ENCODE measurements at places on chromosomes 7 and 10. TPM values are rescaled to one million over a fixed set of nuclear protein-coding genes. Genes with fewer than 3 reads are reported as not detected.

Gene COBL
- not detected for total RNA-seq

Gene MMP21
- not detected for total RNA-seq

Gene IFRD1
- 42.5 TPM for total RNA-seq

Gene GNG11
- not detected for total RNA-seq

Gene PODXL
- total RNA-seq = 1.5 TPM

Gene ZNF425
- total RNA-seq = 0.55 TPM

Gene SPDYE1
- total RNA-seq = not detected

Gene IDI2
- total RNA-seq = not detected

DNA sequence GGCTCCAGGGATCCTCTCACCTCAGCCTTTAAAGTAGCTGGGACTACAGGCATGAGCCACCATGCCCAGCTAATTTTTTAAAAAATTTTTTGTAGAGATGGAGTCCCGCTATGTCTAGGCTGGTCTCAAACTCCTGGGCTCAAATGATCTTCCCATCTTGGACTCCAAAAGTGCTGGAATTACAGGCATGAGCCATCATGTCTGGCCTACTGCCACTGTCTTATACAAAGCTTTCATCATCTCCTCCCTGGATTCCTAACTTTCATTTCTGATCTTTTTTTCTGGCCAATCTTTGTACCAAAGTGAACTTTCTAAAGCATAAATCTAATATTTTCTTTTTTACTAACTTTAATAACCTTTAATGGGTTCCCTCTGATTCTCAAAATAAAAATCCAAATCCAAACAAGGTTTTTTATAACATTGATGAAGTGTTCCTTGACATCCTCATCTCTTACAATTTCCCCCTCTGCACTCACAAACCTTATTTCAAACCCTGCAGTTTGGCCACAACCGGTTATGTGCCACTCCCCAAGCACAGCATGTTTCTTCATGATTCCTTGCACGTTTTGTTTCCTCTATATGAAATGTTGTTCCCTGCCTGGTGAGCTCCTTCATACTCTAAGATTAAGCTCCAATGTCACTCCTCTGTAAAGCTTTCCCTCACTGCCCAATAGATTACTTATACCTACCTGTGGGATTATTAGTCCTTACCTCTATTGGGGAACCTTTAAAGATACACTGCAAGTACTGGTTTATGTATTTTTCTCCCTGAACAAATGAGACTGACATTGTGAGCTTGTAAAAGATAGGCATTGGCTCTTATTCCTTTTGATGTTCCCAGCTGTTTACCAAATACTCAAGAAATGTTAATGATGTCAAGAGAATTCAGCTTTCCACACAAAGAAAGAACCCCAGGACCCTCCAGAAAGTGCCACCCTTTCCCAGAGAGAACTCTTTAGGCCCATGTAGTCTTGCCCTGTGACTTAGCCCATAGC, 101.7 kb downstream of the HOXA1 start:
- DNase-seq = no peak
- H3K27ac ChIP-seq = no peak overlapping the region
- H3K4me1 ChIP-seq = no peaks in the 10 kb centered on the region

DNA sequence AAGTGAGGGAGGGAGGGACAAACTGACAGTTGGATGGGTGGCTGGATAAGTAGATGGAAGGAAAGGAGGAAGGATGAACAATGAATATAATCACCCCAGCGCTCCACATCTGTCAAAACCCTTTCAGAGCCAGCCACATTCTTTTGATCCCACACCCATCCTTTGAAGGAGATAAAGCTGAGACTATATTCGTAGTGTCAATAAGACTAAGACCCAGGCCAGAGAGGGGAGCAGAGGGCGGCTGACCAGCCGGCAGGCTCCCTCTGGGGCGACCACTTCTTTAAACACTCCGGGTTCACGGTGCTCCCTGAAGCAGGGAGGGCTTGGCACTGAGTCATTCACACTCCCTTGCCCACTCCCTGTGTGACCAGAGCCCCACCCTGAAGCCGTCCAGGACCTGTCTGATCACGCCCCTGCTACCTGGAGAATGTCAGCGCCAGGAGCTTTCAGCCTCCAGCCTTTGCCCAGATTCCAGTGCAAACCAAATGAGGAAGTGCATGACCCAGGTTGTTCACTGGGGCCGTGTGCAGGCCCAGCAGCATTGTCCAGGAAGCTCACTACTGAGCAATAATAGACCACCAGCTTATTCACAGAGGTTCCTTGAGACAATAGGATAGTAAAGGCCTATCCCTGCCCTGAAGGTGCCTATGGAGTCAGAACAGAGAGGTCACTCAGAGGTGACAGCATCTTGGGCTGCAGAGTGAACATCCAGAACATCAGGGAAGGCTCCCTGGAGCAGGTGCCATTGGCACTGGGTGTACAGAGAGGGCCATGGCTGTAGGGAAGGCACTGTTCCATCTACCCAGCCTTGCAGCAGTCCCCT, 34.4 kb downstream of the UNC5B start:
- peaks cover 4% of the 10 kb centered on the region for H3K27me3 ChIP-seq
- no peak overlapping the region for H3K27ac ChIP-seq
- H3K4me1 ChIP-seq = no peaks in the 10 kb centered on the region
- DNase-seq = no peak
- H3K4me3 ChIP-seq = no peak overlapping the region

DNA sequence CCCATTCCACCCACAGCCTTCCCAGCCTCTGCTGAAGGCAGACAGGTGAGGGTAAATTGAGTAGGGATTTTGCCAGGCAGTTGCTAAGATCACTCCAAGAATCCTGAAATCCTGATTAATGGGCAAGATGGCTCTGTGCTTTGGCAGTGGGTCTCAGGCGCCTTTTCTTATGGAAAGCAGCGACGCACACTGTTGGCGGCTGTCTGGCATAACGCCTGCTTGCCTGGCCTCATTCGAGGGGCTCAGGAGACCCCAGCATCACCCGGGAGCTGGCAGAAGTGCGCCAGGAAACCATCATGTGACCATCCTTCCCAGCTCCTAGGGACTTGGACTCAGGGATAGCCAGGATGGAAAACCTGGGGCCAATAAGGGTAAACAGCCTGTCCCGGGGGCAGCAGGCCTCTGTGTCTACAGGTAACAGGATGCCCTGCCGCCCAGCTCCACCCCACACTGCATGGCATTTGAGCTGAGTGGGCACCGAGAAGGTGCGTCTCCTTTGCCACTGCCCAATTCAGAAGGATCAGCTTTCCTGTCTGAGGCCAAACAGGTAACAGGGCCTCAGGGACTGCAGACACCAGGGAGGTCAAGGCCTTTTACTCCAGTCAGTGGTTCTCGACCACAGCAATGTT, 98.6 kb downstream of the FAM53B start:
- H3K36me3 ChIP-seq = peaks cover 17% of the 10 kb centered on the region
- no peaks in the 10 kb centered on the region for H3K27me3 ChIP-seq

GRCh38 chr7:149704507-149704906, 68.9 kb downstream of the ZNF467 start:
- H3K36me3 ChIP-seq = peaks cover 2% of the 10 kb centered on the region
- peak; percentile 10 for DNase-seq
- H3K27me3 ChIP-seq = peaks cover 5% of the 10 kb centered on the region
- no peak overlapping the region for H3K27ac ChIP-seq
- peaks cover 6% of the 10 kb centered on the region for H3K4me1 ChIP-seq

DNA sequence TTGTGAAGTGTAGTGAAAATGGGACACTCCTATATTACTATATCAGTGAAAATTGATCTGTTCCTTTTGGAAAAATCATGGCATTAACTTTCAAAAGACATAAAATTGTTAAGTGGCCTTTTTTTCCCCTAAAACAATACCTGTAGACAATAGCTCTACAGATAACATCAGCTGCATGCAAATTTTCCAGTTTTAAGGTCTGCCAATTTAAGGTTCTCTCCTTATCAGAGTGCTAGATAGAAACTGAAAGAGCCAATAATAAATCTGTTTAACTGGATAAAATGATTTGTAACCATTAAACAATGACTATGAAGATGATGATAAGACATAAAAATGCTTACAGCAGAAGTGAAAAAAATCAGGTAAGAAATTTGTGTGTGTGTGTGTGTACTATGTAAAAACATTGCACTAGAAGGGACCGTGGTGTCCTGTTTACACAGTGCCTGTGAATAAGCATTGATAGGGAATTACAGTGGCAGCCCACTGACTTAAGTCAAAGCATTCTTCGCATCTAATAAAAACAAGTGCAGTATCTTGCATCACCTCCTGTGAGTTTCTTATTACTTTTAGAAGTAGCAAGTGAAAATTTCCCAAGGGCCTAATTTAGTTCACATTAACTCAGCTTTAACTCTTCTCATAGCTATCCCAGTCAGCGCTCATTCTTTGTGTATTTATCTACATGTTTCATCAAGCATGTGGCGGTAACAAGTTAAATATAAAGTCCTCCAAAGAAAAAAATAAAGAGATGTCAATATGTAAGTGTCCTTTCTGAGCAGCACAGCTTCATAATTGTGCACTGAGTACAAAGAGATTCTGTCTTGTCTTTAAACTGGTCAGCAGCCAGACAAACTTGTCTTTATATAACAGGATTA, 261.9 kb downstream of the ARL4A start:
- no peaks in the 10 kb centered on the region for H3K36me3 ChIP-seq
- no peak overlapping the region for H3K4me3 ChIP-seq
- H3K27ac ChIP-seq = no peak overlapping the region
- no peaks in the 10 kb centered on the region for H3K4me1 ChIP-seq
- no peaks in the 10 kb centered on the region for H3K27me3 ChIP-seq

DNA sequence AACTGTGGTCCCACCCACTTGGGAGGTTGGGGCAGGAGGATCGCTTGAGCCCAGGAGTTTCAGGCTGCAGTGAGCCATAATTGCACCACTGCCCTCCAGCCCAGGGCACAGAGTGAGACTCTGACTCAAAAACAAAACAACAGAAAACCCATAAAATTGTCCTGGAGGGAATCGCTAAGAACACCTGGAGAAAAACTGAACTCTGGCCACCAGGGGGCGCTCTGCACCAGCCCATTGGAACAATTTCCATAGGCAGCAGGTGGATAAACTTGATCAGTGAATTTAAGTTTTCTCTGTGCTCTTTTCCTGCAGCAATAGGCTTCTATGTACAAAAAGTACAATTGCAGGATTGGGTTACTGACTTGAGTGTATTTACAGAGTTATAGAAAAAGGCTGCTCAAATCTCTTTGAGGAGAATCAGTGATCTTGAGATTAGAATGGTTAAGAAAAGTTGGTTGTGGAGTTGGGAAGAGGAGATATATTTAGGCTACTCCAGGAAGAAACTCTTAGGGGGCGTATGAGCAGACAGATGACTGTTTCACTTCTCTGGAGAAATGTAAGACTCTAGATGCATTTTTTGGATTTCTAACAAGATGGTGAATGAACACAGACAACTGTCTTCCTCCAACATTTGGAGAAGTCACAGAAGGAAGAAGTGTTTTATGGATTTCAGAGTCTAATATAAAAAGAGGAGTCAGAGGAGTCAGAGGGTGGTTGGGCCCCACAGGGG, 274.9 kb upstream of the GALNT17 start:
- peak; percentile 68 for DNase-seq
- no peak overlapping the region for H3K27ac ChIP-seq
- H3K4me1 ChIP-seq = no peaks in the 10 kb centered on the region
- no peak overlapping the region for H3K4me3 ChIP-seq
- no peaks in the 10 kb centered on the region for H3K27me3 ChIP-seq

DNA sequence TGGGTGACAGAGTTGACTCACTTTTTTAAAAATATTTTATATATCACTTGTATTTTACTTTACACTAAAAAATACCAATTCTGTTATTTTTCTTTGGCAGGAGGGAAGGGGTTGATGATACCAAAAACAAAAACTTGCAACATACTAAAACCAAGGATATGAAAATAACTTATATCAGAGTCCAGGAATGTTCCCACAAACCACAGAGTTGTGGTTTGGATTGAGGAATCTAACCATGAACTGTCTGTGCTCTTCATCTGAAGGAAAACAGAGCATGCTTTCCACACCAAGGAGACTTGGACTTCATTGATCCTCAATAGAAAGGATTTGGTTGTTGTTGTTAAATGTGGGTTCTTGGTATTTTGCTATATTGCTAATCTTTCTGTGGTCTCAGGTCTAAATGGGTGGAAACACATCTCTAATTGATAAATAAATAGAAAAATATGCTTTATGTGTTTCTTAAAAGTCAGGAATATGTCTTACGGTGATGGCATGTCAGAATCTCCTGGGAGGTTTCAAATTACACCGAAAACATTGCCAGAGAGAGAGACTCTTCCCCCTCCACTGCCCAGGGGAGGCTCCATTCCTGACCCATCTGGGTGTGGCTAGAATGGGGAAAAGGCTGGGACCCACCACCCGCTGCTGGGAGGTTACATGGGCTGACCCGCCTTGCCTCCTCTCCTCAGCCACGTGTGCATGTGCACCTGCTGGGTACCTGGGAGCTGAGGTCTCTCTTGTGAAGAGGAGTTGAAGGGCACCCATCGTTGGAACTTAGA, 46.9 kb upstream of the STK17A start:
- no peaks in the 10 kb centered on the region for H3K36me3 ChIP-seq
- DNase-seq = no peak
- no peak overlapping the region for H3K4me3 ChIP-seq
- H3K27me3 ChIP-seq = peaks cover under 1% of the 10 kb centered on the region
- no peaks in the 10 kb centered on the region for H3K4me1 ChIP-seq
- H3K27ac ChIP-seq = no peak overlapping the region

DNA sequence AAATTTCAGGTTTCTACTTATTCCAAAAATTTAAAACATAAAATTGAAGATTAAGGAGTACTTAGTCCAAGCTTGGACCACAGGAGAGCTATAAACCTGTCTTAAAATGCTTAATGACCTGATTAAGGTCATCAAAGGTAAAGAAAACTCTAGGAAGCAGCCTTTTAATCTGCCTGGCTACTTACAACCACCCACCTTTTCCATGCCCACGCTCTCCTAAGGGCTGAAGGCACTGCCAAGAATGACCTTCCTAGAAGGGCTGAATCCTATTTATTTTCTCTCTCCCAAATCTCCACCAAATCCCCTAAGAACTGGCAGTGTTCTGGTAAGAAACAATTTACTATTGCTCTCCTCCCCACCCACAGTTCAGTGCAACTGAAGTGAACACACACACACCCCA, 6.8 kb downstream of the MPP7 start:
- DNase-seq = no peak
- H3K4me1 ChIP-seq = peaks cover 36% of the 10 kb centered on the region
- H3K36me3 ChIP-seq = no peaks in the 10 kb centered on the region
- H3K27me3 ChIP-seq = no peaks in the 10 kb centered on the region
- H3K4me3 ChIP-seq = no peak overlapping the region
- no peak overlapping the region for H3K27ac ChIP-seq

DNA sequence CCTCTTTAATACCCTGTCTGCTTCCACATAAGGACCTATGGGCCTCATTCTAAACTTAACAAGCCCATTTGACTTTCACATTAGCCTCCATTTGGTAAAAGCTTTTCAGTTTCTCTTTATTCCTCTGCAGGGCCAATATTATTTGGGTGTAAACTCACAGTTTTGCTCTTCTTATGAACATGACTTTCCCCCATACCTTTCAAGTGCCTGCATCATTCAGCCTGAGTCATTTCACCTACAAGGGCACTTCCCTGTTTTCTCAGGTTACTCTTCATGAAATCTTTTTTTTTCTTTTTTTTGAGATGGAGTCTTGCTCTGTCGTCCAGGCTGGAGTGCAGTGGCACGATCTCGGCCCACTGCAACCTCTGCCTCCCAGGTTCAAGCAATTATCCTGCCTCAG, 1258.1 kb upstream of the CELF2 start:
- H3K36me3 ChIP-seq = no peaks in the 10 kb centered on the region
- H3K4me3 ChIP-seq = no peak overlapping the region
- H3K4me1 ChIP-seq = no peaks in the 10 kb centered on the region
- no peak for DNase-seq
- H3K27me3 ChIP-seq = no peaks in the 10 kb centered on the region
- no peak overlapping the region for H3K27ac ChIP-seq

- peaks cover 13% of the 10 kb centered on the region for H3K27me3 ChIP-seq
- peaks cover 33% of the 10 kb centered on the region for H3K36me3 ChIP-seq
- peak overlapping the region; percentile 82 for H3K4me3 ChIP-seq
- DNase-seq = no peak
- H3K4me1 ChIP-seq = peaks cover 47% of the 10 kb centered on the region
These were observed 740 bp downstream of the GALNT11 start for GRCh38 chr7:152025937-152026890.
